ENCODE measurements at places on chromosomes 12 and 14.

DNA sequence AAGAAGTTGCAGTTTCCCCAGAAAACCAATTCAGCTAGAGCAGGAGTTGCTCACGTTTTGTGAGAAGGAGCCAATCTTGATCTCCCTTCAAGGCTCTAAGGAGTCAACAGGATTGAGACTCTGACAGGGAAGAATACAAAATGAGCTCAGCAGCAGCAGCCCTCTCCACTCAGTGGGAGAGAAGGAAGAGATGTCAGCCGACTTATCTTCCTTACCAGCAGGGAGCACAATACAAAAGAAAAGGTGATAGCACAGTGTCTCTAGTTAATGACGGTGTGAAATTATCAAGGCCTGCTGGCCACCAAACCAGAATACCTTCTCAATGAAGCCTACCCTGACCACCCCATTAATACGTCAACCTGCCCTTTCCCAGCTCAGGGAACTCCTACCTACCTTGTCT lies 223.6 kb upstream of the TMPO start:
- DNase-seq = no peak

- DNase-seq = no peak
Measured at GRCh38 chr14:50099335-50099734, 17.0 kb downstream of the VCPKMT start.

GRCh38 chr12:131397493-131398181 lies 313.3 kb upstream of the SFSWAP start:
- no peak for DNase-seq

DNA sequence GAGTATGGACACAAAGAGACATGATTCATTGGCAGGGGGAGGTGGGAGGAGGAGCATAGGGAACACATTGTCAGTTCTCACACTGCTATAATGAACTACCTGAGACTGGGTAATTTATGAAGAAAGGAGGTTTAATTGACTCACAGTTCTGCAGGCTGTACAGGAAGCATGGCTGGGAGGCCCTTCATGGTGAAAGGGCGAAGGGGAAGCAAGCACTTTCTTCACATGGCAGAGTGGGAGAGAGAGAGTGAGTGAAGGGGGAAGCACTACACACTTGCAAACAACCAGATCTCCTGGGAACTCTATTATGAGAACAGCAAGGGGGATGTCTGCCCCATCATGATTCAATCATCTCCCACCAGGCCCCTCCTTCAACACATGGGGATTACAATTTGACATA lies 391.8 kb downstream of the BMP4 start:
- DNase-seq = no peak

DNA sequence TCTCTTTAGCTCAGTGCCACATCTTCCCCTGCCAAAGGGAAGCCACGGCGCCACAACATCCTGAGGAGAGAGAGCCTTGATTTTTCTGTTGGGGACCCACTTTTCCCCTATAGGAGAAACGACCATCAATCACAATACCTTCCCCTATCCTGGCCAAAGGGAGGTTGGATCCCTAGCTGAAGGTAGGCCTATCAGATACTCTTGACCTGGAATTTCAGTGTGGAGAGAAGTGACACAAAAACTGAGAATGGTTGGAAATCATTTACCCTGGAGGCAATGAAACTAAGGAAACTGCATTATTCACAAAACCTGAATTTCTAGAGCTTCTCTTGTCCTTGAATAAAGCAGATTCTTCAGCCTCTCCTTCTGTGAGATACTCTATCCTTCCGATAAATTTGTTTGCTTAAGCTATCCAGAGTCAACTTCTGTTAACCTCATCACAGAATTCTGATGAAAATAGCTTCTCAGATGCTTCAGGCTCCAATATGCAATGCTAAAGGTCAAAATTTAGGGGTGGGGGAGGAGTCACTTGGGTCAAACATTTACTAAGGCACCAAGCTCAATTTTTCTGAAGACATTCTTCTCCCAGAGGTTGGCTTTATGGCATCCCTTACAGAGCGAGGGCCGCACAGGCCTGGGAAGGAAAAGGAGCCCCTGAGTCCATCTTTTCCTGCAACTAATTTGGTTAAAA lies 27.0 kb upstream of the DUSP6 start:
- DNase-seq = no peak

DNA sequence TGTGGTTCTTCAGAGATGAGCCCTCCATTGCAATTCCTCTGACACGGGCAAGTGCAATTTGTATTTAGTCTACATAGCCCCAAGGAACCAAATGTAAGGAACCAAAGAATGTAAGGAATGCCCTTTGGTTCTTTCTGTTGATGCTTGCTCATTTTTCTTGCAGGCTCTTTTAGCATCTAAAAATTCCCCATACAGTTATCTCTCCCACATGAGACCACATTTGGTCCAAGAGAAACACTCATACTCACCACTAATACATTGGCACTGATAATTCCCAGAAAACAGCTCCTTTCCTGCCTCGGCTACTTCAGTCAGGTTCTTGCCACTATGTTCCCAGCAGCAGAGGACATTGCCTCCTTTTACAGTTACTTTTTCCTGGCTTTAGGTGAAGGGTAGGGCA lies 332.6 kb downstream of the AEBP2 start:
- DNase-seq = no peak

DNA sequence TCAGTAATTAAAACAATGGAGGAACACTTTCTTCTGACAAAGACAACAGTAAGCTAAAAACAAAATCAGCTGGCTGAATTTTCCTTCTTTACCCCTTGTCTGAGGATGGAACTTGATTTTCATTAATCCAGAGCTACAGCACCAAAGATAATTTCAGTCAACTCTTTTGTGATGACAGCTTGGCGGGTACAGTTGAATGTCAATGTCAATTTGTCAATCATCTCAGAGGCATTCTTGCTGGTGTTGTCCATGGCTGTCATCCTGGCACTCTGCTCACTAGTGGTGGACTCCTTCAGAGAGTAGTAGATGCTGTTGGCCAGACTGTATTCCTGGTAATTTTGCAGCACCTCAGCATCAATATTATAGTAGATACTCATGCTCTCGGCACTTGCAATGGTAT lies 34.4 kb upstream of the BMP4 start:
- no peak for DNase-seq

- no peak for DNase-seq
Measured at GRCh38 chr14:104034976-104035699, 50.4 kb upstream of the ASPG start.

DNA sequence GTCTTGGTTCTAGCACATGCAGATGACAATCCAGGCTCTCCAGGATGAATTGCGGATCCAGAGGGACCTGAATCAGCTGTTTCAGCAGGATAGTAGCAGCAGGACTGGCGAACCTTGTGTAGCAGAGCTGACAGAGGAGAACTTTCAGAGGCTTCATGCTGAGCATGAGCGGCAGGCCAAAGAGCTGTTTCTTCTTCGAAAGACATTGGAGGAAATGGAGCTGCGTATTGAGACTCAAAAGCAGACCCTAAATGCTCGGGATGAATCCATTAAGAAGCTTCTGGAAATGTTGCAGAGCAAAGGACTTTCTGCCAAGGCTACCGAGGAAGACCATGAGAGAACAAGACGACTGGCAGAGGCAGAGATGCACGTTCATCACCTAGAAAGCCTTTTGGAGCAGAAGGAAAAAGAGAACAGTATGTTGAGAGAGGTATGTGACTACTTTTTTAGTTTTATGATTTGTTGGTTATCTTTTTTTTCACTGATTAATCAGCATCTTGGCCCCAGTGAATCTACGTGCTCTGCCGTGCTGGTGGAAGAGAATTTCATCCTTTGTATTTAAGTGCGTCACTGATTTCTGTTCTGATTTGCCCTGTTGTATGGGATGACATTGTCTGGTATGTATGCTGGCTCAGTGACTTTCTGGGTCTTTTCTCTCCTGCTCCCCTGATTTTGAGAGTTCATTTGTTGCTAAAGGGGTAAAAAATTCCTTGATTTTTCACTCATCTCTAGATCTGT lies 92.3 kb downstream of the ERC1 start:
- DNase-seq = no peak

- no peak for DNase-seq
Measured at GRCh38 chr12:3810540-3810939, 57.6 kb upstream of the CRACR2A start.

GRCh38 chr12:121550974-121551634 lies 29.7 kb downstream of the KDM2B start:
- DNase-seq = no peak

DNA sequence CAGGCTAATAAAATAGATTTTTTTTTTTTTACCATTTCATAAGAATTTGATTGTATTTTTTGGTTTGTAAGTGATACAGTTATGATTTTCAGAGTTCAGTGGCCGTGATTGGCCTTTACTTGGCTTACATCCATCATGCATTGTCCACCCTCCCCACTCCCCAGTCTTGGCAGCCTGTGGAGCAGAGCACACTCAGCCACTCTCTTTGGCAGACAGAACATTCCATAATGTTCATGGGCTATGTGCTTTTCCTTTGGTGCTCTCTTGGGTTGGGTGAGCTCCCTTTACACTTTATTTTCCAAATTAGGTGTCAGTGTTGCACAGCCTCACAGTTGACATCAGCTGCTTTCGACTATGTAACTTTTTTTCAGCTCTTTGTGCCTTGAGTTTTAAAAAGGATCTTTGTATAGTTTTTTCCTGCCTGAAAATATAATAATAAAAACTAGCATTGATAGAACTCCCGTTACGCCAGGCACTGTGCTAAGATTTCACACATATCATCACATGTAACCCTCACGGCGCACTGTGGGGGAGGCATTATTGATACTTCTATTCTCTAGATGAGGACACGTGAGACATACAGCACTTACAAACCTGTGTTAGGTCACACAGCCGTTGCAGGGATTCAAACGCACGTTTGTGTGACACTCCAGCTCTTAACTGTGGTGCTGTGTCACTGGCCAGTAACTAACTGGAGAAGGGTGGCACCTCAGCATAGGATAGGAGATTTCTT lies 21.5 kb downstream of the SUDS3 start:
- DNase-seq = no peak

- DNase-seq = no peak
Measured at GRCh38 chr12:58450868-58451482, 469.3 kb downstream of the LRIG3 start.

GRCh38 chr12:89474615-89475014 lies 50.0 kb downstream of the GALNT4 start:
- DNase-seq = no peak

- no peak for DNase-seq
Measured at GRCh38 chr14:37490607-37491006, 104.4 kb downstream of the FOXA1 start.

- no peak for DNase-seq
Measured at GRCh38 chr14:54700717-54701116, 133.8 kb downstream of the SAMD4A start.

- DNase-seq = no peak
Measured at GRCh38 chr14:71319666-71320065, 412.4 kb downstream of the PCNX1 start.

GRCh38 chr12:77046468-77046867 lies 18.9 kb downstream of the E2F7 start:
- no peak for DNase-seq

DNA sequence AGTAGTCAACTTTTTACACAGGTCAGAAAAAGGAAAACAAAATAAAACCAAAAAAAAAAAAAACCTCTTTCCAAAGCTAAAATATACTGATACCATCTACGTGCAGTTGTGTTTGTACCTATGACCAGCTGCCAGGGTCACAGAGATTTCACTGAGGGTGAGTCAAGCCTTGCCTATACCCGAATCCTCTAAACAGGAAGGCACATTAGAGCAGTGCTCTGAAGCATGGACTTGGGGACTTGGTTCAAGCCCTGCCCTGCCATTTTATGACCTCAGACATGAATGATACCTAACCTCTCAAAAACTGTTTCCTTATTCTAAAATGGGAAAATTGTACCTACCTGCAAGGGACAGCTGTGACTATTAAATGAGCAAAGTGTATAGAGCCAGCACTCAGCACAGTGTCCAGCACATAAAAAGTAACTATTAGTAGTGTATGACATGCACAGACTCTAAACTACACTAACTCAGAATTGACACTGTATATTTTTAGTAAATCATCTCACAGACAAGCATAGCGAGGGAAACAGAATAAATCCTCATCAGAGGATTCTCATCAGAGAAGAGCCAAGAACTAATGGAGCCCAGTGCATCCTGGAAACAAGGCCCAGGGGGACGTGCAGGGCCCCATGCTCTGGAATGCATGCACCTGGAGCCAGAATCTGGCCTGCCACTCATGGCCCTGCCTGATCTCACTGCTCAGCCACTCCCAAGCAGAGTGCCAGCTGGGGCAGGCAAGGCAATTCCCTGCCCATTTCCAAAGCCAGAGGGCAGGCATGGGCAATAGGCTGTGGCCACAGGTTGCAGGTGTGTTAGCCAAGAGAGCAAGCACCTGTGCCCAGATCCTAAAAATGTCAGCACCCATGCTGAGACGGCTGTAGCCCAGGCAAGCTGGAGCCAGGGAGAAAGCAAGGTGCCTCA lies 57.0 kb downstream of the NT5DC3 start:
- no peak for DNase-seq

DNA sequence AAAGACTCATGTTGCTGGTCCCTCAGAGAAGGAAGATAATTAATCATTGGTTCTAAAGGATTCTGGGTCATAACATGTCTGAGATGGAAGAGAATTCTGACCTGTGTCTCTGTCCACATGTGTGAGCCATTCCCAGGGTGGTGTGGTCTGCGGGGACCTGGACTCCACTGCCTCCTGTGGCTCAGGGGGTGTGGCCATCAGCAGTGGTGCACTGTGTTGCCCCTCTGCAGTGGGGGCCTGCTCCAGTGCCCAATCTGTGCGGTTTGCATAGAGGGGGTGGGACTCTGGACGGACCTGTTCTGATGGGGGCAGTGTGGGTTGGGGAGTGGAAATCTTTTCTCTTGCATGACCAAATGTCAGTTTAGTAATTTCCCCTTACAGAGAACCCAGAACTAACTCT lies 13.5 kb downstream of the KRT85 start:
- no peak for DNase-seq

- DNase-seq = no peak
Measured at GRCh38 chr12:4843907-4844306, 65.8 kb upstream of the KCNA1 start.

- DNase-seq = no peak
Measured at GRCh38 chr12:28709986-28710685, 438.9 kb upstream of the FAR2 start.

DNA sequence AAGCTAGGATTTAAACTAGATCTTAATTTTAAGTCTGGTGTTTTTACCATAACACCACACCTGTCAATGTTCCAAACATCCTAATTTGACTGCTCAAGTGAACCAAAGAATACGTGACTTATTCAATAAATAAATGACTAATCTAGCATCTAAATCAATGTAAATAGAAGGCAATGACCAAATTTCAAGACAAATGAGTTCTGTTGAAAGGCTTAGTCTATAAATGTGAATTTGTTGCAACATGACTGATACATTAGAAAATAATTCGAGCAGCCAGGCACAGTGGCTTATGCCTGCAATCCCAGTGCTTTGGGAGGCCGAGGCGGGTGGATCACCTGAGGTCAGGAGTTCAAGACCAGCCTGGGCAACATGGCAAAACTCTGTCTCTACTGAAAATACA lies 15.1 kb downstream of the ZFC3H1 start:
- no peak for DNase-seq

All from liver (tissue), 10 donors.